ENCODE measurements at places on chromosomes 1 and 21. TPM values are rescaled to one million over a fixed set of nuclear protein-coding genes. Genes with fewer than 3 reads are reported as not detected.
A peak's percentile ranks its signal among the peaks of the same experiment; 100 is the strongest.

DNA sequence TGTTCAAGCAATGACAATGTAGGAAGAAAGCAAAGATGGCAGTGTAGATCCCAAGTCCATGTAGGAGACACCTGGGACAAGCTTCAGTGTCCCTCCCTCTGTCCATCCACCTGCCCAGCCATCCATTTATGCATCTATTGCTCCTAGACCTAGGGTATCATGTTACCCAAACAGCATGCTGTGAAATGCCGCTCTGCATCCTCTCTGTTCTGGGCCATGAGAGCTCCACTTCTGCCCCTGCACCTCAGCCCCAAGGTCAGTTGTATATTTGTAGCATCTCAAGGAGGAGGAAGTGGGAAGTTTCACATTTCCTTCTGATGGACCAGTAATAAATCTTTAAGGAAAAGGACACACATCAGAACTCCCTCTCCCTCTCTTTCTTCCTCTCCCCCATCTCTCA, 27.9 kb upstream of the TSPEAR start:
- no peak for DNase-seq

DNA sequence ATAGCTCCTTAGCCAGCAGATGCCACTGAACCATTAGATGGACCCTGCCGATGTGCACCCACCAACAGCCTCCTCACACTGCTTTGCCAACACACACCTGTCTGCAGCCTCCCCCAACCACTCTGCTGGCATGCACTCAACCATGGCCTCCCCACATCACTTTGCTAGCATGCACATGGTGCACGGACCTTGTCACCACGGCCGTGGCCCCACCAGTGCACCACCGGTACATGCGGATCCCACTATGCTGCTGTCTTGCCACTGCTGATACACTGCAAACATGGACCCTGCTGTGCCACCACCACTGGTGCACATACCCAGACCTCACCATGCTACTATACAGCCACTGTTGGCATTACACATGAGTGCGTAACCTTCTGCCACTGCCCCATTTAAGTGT, 66.1 kb downstream of the HFM1 start:
- no peak for DNase-seq

DNA sequence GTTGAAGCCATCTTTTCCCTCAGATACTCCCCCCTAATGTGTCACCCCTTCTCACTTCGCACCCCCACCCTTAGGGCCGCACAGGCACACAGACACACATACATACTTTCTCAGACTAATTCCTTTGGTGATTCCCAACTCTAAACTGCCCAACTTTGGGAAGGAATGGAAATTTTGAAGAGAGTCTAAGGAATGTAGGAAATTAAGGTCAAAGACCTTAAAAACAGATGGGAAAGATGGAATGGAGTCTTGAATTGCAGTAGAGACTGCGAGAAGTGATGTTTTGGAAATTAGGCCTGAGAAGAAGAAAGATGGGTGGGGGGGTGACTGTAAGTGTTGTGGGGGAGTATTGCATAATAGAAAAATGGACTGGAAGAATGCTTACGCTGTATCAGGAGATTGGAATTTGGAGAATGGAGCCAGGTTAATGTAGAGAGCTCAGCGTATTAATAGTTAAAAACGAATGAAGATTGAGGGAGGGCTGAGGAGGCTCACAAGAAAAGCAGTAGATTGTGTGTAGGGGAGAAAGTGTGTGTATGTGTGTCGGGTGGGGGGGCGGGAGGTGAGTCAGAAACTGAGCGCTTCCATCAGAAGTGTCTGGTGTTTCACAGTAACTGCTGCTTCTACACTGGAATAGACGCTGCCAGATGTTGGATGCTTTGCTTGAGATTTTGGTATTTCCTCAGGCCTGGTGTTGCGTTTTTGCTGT, 1.7 kb downstream of the PIP5K1A start:
- no peak for DNase-seq

- no peak for DNase-seq
Measured at GRCh38 chr1:113630340-113631327, 128.7 kb downstream of the PHTF1 start.

DNA sequence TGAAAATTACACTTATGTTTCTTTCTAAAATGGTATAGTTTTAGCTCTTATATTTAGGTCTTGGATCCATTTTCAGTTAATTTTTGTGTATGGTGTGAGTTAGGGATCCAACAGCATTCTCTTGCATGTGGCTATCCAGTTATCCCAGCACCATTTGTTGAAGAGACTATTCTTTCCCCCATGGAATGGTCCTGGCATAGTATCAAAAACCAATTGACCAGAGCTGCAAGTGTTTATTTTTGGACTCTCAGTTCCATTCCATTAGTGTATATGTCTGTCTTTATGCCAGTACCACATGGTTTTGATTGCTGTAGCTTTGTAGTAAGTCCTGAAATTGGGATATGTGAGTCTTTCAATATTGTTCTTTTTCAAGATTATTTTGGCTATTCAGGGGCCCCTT, 14.3 kb downstream of the TTLL10 start:
- no peak for DNase-seq

DNA sequence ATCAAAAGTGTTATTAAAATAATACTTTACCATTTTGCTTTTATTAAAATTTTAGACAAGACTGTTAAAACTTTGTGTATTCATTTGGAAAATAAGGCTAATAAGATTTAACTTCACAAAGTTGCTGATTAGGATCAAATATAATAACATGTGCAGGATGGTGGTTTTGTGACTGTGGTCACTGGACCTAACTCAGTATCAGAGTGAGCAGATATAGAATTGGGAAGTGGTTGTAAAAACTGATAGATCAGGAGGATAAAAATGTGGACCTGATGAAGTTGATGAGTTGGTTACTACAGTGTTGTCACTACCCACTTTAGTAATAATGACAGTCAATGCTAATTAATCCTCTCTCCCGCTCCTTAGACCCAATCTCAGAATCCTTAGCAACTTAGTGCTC, 186.4 kb downstream of the AKT3 start:
- DNase-seq = no peak

The CTTNBP2NL gene
- total RNA-seq = 90.2 TPM

DNA sequence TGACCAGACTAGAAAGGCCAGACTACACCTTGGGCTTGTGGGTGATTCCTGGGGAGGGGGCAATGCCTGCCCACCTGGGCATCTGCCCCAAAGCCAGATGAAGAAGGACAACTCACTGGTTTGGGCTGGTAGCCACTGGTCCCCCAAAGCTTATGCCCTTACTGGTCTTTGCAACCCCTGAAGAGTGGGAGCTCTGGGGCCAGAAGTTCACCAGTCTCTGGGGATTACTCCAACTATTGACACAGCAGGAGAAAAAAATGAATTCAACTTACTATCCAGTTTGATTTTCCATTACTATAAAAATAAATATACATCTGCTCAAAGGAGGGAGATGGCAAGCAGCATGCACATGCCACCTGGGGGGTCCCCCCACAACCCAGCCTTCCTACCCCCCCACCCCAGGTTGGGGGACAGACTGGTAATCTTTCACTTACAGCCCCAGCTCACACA, 2.6 kb downstream of the AHDC1 start:
- no peak for DNase-seq

DNA sequence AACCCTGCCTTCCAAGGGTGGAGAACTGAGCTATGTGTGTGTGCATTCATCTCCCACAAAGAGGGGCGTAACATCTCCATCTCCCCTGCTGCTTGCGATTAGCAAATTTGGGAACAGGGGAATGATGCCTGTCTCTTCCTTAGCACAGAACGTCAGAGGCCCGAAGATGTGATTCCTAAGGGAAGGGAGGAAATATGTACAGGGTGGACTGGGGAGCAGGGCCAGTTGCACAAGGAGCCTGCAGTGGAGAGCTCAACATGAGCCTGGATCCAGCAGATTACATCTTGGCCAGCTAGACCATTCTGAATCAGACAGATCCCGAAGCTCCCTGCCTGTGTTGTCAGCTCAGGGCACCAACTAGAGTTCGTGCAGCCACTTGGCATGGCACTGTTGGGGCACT, 118.1 kb downstream of the NGF start:
- DNase-seq = no peak

DNA sequence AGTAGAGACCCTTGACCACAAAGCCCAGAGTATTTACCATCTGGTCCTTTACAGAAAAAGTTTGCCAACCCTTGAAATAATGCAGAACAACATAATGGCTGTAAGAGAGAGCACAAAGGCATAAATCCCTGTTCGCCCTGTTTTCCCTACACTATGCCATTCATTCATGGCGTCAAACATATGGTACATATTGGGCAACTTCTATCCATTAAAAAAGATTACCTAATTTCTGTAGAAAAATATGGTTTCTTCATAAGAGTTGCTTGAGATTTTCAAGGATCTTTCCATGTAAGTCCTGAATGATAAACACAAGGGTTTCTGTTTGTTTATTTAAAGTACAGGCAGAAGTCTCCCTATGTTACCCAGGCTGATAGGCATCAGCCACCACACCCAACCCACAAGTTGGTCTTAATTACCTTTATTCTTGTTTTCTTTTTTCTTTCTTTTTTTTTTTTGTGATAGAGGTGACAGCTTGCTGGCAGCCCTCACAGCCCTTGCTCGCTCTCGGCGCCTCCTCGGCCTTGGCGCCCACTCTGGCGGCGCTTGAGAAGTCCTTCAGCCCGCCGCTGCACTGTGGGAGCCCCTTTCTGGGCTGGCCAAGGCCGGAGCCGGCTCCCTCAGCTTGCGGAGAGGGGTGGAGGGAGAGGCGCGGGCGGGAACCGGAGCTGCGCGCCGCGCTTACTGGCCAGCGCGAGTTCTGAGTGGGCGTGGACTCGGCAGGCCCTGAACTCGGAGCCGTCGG, 68.3 kb upstream of the NR5A2 start:
- no peak for DNase-seq

The CD48 gene
- 5.9 TPM for total RNA-seq

GRCh38 chr1:61699911-61700851, 24.8 kb downstream of the TM2D1 start:
- no peak for DNase-seq

- no peak for DNase-seq
Measured at GRCh38 chr1:178450871-178451270, 45.9 kb downstream of the CLEC20A start.

DNA sequence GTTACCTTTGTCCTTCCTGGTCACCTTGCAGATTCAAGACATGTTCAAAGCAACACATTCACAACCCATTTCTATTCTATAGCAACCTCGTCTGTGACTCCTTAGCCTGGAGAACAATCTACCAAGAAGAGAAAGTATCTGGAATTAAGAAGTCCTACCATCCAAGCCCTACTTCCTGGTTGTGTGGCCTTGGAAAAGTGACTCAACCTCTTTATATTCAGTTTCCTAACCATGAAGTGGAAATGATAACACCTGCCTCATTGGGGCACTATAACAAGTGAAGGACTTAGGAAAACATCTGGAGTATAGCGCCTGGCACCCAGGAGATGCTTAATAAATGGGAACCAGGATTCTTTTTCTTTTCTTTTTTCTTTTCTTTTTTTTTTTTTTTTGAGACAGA, 36.5 kb upstream of the SRRM1 start:
- DNase-seq = no peak

The OR10Z1 gene
- not detected for total RNA-seq

- DNase-seq = peak; percentile 66
Measured at GRCh38 chr1:16043521-16043920, at the start of gene CLCNKB. Gene CLCNKB (plus strand): TSS chr1:16043782. CDS start chr1:16044493, 711 bp downstream.

DNA sequence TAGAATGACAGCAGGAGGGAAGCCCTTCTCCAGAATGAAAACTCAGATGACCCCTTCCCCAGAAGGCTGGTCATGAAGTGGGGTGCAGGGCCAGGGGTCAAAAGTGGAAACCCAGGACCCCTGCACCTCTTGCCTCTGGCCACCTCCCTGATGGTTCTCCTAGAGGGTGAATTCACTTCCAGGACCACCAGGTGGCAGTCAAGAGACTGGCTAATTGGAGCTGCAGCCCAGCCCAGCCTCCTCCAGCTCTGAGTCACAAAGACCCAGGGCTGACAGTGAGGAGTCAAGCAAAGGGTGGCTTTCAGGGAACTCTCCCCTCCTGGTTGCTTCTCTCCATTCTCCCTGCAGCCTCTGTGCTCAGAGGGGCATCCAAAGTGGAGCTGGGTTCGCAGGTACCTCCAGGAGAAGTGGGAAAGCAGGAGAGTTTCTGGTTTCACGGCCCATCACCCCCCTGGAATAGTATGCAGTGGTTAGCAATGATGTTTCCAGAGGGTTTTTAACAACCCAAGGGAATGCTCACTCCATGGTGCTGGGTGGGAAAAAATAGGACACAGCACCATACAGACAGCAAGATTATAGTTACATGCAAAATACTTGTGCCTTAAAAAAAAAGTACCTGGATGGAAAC, 6.1 kb upstream of the EPHB2 start:
- peak; percentile 79 for DNase-seq

- DNase-seq = no peak
Measured at GRCh38 chr1:228830954-228831481, 95.7 kb downstream of the RHOU start.

DNA sequence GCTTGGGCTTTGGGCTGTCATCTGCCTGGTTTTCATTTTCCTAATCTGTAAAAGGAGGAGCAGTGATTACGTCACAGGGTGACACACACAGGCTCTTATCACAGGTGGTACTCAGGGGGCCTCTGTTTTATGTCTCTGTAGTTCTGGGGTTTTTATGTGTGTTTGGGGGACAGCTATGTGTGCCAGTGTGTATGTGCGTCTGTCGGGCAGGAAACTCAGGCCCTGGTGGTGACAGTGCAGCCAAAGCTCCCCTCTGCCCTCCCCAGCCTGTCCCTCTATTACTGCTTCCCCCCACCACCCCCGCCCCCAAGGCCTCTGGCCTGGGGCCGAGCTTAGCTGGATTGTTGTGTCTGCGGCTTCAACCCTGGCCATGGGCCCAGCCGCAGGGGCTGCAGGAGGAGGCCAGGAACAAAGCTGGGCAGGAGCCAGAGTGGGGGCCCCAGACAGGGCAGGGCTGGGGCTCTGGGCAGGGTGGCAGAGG, 13.3 kb downstream of the MFAP2 start:
- no peak for DNase-seq

The PCAT6 gene
- 1.3 TPM for total RNA-seq

The FCGR2B gene
- 14.8 TPM for total RNA-seq

The DENND2C gene
- 0.87 TPM for total RNA-seq

GRCh38 chr21:34846601-34847112, 177.9 kb downstream of the CLIC6 start:
- DNase-seq = no peak

DNA sequence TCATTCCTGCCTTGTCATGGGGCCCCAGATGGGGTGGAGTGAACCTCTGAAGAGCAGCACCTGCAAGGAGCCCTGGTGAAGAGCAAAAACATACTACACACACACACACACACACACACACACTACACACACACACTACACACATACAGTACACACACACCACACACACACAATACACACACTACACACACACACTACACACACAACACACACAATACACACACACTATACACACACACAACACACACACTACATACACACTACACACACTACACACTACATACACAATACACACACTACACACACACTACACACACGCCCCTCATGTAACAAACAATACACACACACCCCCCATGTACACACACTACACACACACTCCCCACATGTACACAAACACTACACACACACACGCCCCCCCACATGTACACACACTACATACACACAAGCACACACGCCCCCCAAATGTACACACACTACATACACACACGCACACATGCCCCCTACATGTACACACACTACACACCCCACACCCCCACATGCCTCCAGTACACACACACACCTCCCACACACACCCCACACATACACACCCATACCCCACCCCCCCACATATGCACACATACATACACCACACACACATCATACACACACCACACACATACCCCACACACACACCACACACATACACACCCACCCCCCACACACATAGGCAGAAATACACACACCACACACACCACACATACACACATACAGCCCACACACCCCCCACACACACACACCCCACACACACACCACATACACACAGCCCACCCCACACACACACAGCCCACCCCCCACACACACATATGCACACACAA, 9.3 kb downstream of the SLC2A5 start:
- no peak for DNase-seq

GRCh38 chr1:234578735-234579134, 31.2 kb downstream of the IRF2BP2 start:
- DNase-seq = no peak

Data from mucosa of descending colon (tissue), 3 donors.